Activated CD4-positive, alpha-beta T cell treated with anti-CD3 and anti-CD28 coated beads for 36 hours (primary cell): ENCODE measurements at places on chromosomes 3 and 15. TPM values are rescaled to one million over a fixed set of nuclear protein-coding genes. Genes with fewer than 3 reads are reported as not detected.

PAQR9 gene
- not detected for total RNA-seq

ASB14 gene
- total RNA-seq = not detected

DNA sequence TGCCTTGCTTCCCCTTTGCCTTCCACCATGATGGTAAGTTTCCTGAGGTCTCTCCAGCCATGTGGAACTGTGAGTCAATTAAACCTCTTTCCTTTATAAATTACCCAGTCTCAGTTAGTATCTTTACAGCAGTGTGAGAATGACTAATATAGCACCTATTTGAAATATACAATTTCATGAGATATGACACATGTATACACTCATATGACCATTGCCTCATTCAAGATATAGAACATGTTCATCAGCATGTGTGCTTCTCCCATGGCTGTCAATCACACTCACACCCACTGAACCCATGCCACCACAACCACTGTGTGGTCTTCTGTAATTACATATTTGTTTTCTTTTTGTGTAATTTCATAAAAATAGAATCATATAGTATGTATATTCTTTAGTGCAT lies 599.5 kb upstream of the EPHA6 start:
- no peak for DNase-seq

DNA sequence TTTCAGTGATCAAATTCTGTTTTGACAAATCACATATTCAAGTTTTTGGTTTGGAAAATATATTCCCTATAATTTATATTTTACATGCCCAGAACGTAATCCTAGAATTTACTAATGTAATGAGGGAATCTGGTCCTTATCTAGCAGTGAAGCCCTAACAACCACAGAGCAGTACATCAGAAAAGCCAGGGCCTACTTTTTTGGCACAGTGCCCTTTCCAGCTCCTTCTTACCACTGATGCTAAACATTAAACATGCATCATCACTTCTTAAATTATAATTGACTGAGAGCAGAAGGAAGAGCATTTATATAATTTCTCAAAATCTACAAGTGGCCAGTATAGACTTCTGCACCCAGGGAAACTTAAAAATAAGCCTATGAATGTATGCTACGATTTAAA lies 66.7 kb downstream of the FBXL22 start:
- no peak for DNase-seq

- peak; percentile 3 for DNase-seq
These were observed 14.9 kb downstream of the PSTPIP1 start for GRCh38 chr15:77009646-77010311.

CLDND1 gene
- 153 TPM for total RNA-seq

LMAN1L gene
- total RNA-seq = not detected

DNA sequence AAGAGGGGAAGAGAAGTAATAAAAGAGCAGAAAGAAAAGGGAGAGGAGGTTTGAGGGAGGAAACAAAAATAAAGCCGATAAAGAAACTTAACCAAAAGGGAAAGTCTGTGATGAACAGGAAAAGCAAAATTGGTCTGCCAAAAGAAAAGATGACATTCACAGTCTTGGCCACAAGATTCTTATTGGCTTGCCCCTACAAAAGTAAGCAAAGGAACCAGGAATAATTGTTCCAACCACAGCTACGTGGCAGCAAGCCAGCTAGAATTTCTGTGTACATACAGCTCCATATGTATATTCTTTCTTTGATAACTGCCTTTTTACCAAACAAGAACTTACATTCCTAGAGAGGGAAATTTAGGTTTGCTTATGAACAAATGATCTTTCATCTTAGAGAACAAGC lies 79.6 kb downstream of the MLH1 start:
- peak; percentile 11 for DNase-seq

INKA1 gene
- 0.50 TPM for total RNA-seq

GRCh38 chr3:196163666-196164493 lies 47.3 kb downstream of the ZDHHC19 start:
- no peak for DNase-seq

DNA sequence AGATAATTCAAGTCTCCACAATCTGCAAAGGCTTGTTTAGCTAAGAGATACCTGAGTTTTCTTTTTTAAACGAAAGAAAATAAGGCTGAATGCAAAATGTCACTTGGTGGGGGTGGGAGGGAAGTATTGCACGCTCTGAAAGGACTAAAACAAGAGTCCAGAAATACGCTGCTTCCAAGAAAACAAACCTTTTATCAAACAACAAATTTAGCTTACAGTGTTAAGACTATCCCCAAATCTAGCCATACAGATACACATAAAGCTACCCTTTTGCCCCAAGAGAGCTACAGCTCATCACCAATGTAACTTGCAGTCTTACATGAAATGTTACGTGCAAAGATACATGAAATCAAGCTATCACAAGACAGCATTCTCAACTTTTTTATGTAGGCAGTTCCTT lies 522.5 kb downstream of the FOXP1 start:
- no peak for DNase-seq

CSTA gene
- not detected for total RNA-seq

- no peak for DNase-seq
These were observed 34.9 kb downstream of the GRIP2 start for GRCh38 chr3:14505001-14505802.

- DNase-seq = no peak
These were observed 282.7 kb upstream of the TPRG1 start for GRCh38 chr3:188889054-188889491.

DNA sequence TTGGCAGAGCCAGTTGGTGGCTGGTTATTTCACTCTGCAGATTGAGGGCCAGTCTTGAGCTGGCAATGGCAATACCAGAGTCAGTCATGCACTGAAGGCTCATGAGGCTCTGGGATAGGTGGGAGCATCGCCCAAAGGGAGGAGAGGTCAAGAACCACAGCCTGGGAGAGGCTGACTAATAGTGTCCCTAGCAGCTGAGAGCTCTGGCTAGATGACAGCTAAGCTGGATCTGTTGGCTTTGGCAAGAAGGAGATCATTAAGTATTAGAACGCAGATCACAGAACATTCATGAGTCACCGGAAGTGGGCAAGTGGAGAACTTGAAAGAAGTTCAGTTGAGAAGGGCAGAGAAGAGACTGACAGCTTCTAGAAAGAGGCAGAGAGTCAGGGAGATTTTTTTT lies 521.1 kb downstream of the NR2F2 start:
- DNase-seq = no peak
